Fibroblast of skin of left biceps (primary cell): ENCODE measurements at places on chromosomes 2 and 18.

DNA sequence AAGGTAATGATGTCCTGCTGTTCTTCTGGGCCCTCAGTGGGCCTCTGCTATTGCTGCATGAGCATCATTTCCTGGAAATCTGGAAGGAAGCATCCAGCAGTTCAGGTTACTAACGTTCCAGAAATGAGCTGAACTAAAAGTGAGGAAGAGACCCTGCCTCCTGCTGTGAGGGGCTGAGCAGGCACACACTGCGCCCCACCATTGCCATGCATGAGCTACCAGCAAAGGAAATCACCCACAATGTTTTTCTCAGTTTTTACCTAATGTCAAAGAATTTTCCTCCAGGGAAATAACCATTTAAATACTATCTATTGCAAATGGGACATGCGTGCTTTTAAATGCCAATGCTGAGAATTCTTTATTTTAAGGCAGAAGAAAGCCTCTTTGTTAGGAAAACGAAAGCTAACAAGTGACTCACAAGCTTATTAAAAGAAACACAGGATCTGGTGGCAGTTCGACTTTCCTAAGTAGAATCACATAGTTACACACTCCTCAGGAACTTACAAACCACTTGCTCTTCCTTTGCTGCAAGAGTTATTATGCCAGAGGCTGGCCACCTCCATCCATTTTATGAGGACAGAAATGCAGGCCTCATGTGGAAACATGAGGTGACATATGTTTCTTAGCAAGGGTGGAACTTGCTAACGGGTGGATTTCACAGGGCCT, 152.6 kb upstream of the TTC39C start:
- no peak for DNase-seq

- DNase-seq: no peak
These were observed 33.9 kb downstream of the ORC2 start for GRCh38 chr2:200929334-200930249.

DNA sequence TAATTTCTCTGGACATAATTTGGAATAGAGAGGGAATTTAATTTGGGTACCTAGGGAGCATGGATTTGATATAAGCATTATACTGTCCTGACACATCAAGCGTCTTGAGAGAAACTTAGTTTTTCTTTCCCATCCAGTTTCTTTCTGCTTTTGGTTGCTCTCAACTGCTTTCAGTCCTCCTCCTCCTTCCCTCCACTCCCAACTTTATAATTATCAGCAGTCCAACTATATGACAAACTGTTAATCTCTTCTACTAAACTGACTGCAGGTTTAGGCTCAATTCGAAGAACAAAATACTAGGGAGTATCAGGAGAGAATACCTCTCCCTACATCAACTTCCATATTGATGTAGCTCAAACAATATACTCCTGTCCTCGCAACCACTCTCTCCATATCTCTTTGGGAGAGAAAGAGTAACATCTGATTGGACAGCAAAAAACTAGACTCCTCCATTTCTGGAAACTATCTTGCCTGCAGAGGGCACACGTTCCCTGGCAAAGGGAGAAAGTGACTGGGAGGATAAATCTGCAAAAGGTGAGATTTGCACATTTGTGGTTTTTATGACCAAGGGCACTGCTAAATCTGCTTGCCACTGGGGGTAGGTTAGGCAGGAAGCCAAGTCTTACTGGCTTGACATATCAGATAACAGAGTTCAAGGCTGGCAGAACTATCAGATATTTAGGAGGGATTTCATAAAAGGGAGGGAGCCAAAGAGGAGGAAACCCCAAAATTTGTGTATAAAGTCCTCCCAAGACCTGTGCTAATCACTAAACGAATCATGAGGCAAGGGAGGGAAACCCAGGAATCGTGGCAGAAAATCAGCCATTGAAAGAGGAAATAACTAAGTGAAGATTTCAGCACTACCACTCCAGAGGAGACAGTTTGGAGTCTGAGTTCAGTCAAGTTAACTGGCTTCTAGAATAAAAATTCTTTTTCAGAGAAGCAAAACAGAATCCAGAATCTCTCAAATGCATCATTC, 40.0 kb downstream of the ICA1L start:
- DNase-seq: peak; percentile 29

DNA sequence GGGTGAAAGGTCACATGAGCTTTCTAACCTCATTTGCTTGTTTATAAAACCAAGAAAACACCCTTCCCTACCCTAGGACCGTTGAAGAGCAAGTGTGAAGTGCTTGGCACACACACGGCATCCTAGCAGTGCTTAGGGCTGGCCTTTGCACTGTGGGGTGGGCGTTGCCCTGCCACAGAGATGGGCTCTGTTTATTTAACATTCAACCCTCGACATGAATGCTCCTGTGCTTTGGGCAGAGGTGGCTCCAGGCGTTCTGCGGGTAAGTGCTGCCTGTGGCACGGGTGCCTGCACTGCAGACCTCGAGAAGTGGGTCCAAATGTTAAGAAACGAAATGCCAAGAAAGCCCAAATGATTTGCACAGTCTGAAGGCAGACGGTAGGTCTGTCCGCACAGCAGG, 170.1 kb downstream of the FHOD3 start:
- DNase-seq: no peak

- no peak for DNase-seq
These were observed 34.3 kb upstream of the SNORC start for GRCh38 chr2:232835687-232836208.

GRCh38 chr18:457521-458412, 42.7 kb downstream of the COLEC12 start:
- DNase-seq: no peak

GRCh38 chr2:86543793-86544192, 19.4 kb downstream of the CHMP3 start:
- no peak for DNase-seq

DNA sequence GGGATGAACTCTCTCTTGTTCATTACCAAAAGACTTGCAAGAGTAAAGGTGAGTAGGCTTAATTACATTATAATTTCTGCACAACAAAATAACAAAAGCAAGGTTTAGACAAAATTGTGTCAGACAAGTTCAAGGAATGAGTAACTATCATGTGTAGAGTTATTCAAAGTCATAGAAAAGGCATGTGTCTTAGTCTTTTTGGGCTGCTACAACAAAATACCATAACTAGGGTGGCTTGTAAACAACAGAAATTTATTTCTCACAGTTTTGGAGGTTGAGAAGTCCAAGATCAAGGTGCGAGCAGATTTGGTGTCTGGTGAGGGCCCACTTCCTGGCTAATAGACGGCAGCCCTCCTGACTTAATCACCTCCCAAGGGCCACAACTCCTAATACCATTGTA, 37.6 kb downstream of the IL1R2 start:
- DNase-seq: no peak

GRCh38 chr2:100200985-100201384, 58.6 kb upstream of the AFF3 start:
- DNase-seq: peak; percentile 50

- no peak for DNase-seq
These were observed 285.3 kb downstream of the EN1 start for GRCh38 chr2:118562144-118562543.

GRCh38 chr18:60082790-60083189, 183.0 kb downstream of the PMAIP1 start:
- no peak for DNase-seq

DNA sequence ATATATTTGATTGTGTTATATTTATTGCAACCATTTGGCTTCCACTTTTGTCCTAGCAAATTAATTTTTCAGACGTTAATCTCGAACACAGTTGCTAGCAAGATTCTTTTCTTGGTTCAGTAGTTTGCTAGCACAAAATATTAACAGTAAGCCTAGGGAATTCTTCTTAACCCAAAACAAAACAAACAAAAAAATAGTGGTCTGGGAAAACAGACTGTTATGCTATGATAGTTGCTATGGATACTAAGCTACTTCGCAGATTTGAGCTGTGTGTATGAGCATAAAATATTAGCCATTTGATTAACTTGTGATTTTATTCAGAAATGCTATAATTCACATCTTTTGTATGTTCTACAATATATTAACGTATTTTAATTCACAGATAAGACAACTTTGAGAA, 541.5 kb upstream of the NETO1 start:
- no peak for DNase-seq
